Right lobe of liver (tissue), 6 donors: ENCODE measurements at places on chromosomes 12 and 14. TPM values are rescaled to one million over a fixed set of nuclear protein-coding genes. Genes with fewer than 3 reads are reported as not detected.

Gene KLRC3
- not detected for total RNA-seq

- H3K4me1 ChIP-seq: no peaks in the 10 kb centered on the region
- peak overlapping the region; percentile 18 for H3K4me3 ChIP-seq
- peak overlapping the region; percentile 41 for H3K27ac ChIP-seq
These were observed 57.5 kb downstream of the CALM1 start for GRCh38 chr14:90454041-90455000.

GRCh38 chr12:50120953-50121352, 8.9 kb downstream of the COX14 start:
- no peaks in the 10 kb centered on the region for H3K4me1 ChIP-seq
- peaks cover 2% of the 10 kb centered on the region for H3K36me3 ChIP-seq
- H3K27ac ChIP-seq: no peak overlapping the region
- H3K27me3 ChIP-seq: no peaks in the 10 kb centered on the region
- DNase-seq: no peak

Gene ANKS1B
- total RNA-seq: 0.18 TPM

DNA sequence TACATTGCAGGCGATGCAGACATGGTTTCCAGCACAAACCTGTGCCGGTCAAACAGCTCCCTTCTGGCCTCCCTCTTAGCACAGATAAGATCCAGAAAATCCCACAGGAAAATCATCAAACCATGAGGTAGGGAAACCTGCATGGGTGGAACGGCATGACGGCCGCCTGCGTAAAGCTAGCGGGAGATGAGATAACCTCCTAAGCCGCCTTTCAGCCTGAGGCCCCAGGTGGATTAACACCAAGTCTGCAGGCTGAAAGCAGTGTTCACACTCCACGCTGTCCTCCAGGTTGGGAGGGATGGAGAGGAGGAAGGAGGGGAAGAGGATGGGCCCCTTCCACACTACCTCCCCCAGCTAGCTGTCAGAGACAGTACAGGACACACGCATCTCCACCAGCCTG, 63.8 kb downstream of the TSPAN11 start:
- H3K4me3 ChIP-seq: no peak overlapping the region
- no peaks in the 10 kb centered on the region for H3K27me3 ChIP-seq
- no peaks in the 10 kb centered on the region for H3K4me1 ChIP-seq

DNA sequence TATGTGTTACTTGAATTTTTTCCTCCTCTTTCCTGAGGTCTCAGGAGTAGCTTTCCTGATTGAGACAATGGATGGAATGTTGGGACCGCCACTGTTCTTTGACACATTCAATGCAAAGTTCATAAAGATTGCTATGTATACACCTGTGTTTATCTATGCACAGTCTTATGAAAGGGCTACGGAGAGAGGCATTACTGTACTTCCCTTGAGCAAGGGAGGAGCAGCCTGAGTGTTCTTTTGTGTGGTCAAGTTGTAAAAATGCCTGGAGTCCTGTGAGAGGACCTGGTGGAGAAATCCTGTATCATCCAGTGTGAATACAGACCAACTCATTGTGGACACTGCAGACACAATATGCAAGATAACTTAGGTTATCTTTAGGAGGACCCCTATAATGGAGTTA, 1.2 kb downstream of the SRGAP1 start:
- H3K4me3 ChIP-seq: peak overlapping the region; percentile 8
- no peaks in the 10 kb centered on the region for H3K27me3 ChIP-seq
- H3K36me3 ChIP-seq: no peaks in the 10 kb centered on the region
- no peak overlapping the region for H3K27ac ChIP-seq

GRCh38 chr12:76489737-76490136, 69.8 kb downstream of the OSBPL8 start:
- no peaks in the 10 kb centered on the region for H3K36me3 ChIP-seq
- DNase-seq: no peak
- H3K4me3 ChIP-seq: no peak overlapping the region
- peaks cover 23% of the 10 kb centered on the region for H3K4me1 ChIP-seq

DNA sequence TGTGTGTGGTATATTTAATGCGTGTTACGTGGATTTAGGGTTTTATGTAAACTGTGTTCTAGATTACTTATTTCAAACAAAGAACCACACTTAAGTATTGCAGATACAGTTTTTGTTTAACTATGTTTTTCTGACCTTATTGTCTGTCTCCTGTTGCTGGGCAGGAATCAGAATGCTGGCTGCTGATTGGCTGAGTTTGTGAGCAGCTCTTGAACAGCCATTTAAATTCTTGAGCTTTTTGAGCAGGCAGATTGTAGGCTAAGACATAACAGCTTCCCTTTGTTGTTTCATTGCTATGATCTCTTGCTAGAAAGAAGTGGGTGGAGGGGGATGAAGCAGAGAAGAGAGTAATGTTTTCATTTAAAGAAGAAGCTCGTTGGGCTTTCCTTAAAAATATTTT, 52.2 kb downstream of the ATF7IP start:
- H3K36me3 ChIP-seq: no peaks in the 10 kb centered on the region
- H3K27ac ChIP-seq: no peak overlapping the region
- H3K4me3 ChIP-seq: no peak overlapping the region
- DNase-seq: no peak
- peaks cover 42% of the 10 kb centered on the region for H3K4me1 ChIP-seq

GRCh38 chr12:93704122-93704521, 26.9 kb downstream of the CRADD start:
- H3K27ac ChIP-seq: no peak overlapping the region
- H3K4me3 ChIP-seq: no peak overlapping the region
- no peaks in the 10 kb centered on the region for H3K36me3 ChIP-seq
- no peaks in the 10 kb centered on the region for H3K27me3 ChIP-seq
- no peaks in the 10 kb centered on the region for H3K4me1 ChIP-seq

GRCh38 chr14:85572845-85573244, 42.9 kb downstream of the FLRT2 start:
- no peaks in the 10 kb centered on the region for H3K36me3 ChIP-seq
- no peak overlapping the region for H3K4me3 ChIP-seq
- DNase-seq: no peak
- no peaks in the 10 kb centered on the region for H3K27me3 ChIP-seq
- no peaks in the 10 kb centered on the region for H3K4me1 ChIP-seq
- no peak overlapping the region for H3K27ac ChIP-seq

DNA sequence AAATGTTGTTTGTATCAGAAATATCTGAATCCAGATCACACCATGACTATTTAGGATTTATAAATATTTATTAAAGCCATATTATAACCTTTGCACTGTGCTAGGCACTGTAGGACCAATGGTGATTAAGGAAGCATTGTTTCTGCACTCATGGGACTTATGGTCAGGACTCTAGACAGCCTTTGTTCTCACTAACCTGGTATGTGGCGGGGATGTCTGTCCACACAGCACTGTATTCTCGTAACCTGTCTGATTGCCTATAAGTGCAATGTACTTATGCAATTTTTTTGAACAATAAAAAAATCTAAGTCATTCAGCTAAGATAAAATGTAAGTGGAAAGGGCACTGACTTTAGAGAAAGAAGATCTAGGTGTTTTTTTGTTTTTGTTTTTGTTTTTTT, 6.7 kb upstream of the SSPN start:
- H3K4me1 ChIP-seq: no peaks in the 10 kb centered on the region
- no peak for DNase-seq
- H3K36me3 ChIP-seq: no peaks in the 10 kb centered on the region

- DNase-seq: no peak
- no peaks in the 10 kb centered on the region for H3K27me3 ChIP-seq
- H3K27ac ChIP-seq: peak overlapping the region; percentile 17
These were observed 61.1 kb downstream of the PITPNM2 start for GRCh38 chr12:123089631-123090353.

Gene KCNH5
- not detected for total RNA-seq

DNA sequence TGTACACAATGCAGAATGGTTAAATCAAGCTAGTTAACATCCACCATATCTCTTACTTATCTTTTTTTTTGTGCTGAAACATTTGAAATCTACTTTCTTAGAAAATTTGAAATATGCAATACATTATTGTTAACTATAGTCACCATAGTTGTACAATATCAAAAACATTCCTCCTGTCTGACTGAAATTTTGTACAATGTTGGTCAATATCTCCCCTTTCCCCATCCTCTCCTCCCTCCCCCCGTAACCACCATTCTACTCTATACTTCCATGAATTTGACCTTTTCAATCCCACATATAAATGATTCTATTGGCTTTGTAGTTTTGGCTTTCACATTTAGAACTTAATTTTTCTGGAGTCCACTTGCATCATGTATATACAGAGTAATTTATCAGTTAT, 63.5 kb upstream of the DCD start:
- no peak overlapping the region for H3K27ac ChIP-seq
- no peak overlapping the region for H3K4me3 ChIP-seq
- H3K4me1 ChIP-seq: no peaks in the 10 kb centered on the region
- H3K27me3 ChIP-seq: no peaks in the 10 kb centered on the region
- no peaks in the 10 kb centered on the region for H3K36me3 ChIP-seq
- no peak for DNase-seq

Gene ETFBKMT
- 1.5 TPM for total RNA-seq

Gene MAGOHB
- 11.8 TPM for total RNA-seq

Gene ADAM21
- not detected for total RNA-seq

Gene CPM
- 42.7 TPM for total RNA-seq

- no peaks in the 10 kb centered on the region for H3K36me3 ChIP-seq
- DNase-seq: no peak
- H3K4me1 ChIP-seq: peaks cover 24% of the 10 kb centered on the region
- no peak overlapping the region for H3K4me3 ChIP-seq
- no peak overlapping the region for H3K27ac ChIP-seq
These were observed 13.1 kb upstream of the METAP2 start for GRCh38 chr12:95460896-95461295.

DNA sequence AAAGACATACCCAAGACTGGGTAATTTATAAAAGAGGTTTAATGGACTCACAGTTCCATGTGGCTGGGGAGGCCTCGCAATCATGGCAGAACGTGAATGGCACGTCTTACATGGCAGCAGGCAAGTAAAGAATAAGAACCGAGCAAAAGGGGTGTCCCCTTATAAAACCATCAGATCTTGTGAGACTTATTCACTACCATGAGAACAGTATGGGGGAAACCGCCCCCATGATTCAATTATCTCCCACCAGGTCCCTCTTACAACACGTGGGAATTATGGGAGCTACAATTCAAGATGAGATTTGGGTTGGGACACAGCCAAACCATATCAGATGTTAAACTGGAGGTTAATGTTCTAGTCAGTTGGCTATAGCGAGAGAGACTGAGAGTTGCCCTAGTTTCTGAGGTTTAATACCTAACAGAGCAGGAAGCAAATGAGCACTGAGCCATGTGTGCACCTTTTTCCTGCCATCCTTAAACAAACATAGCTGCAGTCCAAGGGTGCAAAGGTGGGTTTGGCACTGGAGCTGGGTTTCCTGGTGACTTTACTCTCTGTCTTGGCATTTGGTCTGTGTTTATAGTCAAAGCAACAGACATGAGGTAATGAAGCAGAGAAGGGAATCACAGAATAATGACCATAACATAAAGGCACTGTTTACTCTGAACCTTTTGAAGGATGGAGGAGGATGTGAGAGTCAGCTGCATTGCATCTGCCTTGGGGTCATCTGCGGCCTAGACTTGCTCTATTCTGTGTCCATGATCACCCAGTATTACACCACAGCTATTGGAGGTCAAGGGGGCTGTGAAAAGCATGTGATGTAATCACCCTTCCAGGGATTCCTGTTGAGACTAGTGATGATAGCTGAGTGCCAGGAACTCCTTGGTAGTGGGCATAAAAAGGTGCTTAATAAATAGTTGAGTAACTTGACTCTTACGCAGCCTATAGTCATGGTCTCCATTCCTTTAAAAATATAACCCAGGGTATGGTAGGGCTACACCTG, 83.6 kb upstream of the USP44 start:
- DNase-seq: peak; percentile 77
- H3K4me3 ChIP-seq: no peak overlapping the region
- no peaks in the 10 kb centered on the region for H3K36me3 ChIP-seq
- peak overlapping the region; percentile 79 for H3K27ac ChIP-seq
- no peaks in the 10 kb centered on the region for H3K4me1 ChIP-seq

Gene KLRG1
- 2.7 TPM for total RNA-seq

DNA sequence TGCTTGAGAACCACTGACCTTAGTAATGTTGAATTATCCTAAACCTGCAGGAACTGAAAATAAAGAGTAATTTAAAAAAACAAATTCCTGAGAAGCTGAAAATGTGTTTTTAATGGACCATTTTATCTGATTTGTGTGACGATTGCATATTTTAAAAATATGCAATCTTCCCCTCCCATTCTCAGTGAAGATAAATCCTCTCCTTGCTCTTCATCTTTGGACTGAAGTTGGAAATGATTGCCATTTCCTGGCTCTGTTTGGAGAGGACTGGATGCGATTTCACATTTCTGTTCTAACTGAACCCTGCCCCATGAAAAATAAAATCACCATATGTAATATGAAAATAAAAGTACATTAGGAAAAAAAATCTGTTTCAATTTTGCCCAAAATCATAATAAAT, 216.3 kb downstream of the SLC6A15 start:
- no peak overlapping the region for H3K4me3 ChIP-seq
- DNase-seq: no peak
- no peak overlapping the region for H3K27ac ChIP-seq
- H3K27me3 ChIP-seq: no peaks in the 10 kb centered on the region

Gene DDX47
- 26.5 TPM for total RNA-seq

Gene CMA1
- not detected for total RNA-seq

Gene KIF5A
- total RNA-seq: 0.02 TPM

GRCh38 chr12:47562201-47562600, 143.6 kb downstream of the RPAP3 start:
- no peak overlapping the region for H3K27ac ChIP-seq
- no peak overlapping the region for H3K4me3 ChIP-seq

Gene GLI1
- 0.16 TPM for total RNA-seq

DNA sequence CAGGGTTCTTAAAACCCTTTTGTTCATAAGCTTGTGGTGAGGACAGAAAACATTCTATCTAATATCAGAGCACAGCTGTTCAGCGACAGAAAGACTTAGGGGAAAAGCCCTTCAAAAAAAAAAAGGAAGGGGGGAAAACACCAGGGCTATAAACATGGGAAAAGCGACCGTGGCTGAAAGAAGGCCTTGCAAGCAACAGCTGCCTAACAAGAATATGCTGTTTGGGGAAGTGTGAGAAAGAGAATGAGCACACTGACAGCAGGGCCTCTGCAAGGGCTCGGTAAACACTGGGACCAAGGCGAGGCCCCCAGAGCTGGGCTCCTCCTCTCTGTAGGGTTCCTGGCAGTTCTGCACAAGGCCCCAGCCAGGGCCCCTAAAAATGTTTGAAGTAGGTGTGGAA, 27.4 kb upstream of the CCND2 start:
- H3K36me3 ChIP-seq: no peaks in the 10 kb centered on the region
- H3K4me1 ChIP-seq: no peaks in the 10 kb centered on the region
- no peak overlapping the region for H3K27ac ChIP-seq
- no peak overlapping the region for H3K4me3 ChIP-seq

DNA sequence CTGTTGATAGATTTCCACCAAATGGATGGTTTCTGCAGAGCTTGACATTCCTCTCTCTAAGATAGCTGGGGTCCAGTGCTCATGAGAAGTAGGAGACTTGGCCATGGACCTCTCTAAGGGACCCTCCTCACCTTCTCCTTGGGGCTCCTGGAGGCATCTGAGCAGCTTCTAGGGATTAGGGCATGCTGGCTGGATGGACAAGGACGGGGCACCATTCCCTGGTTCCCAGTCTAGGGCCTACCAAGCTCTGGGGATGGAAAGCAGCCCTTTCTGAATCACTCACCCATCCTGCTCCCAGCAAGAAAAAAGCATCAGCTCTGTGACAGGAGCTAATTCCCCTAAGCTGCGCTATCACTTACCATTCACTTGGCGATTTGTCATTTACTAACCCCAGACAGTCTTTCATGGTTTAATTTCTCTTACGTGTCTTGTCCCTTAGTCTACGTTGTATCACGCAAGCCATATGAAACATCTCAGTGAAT, 39.5 kb downstream of the VWF start:
- DNase-seq: peak; percentile 2
- H3K4me1 ChIP-seq: no peaks in the 10 kb centered on the region
- H3K27me3 ChIP-seq: no peaks in the 10 kb centered on the region
- no peaks in the 10 kb centered on the region for H3K36me3 ChIP-seq
- no peak overlapping the region for H3K27ac ChIP-seq

Gene TSFM
- 25.6 TPM for total RNA-seq
